ENCODE measurements at places on chromosomes 6 and 20. TPM values are rescaled to one million over a fixed set of nuclear protein-coding genes. Genes with fewer than 3 reads are reported as not detected.

GRCh38 chr6:105746509-105746908, 339.6 kb upstream of the PRDM1 start:
- no peak for DNase-seq

- DNase-seq = no peak
Observed at GRCh38 chr6:12222405-12223366, 67.5 kb upstream of the EDN1 start.

GRCh38 chr6:42140032-42140431, 2.4 kb downstream of the C6orf132 start:
- no peak for DNase-seq

DNA sequence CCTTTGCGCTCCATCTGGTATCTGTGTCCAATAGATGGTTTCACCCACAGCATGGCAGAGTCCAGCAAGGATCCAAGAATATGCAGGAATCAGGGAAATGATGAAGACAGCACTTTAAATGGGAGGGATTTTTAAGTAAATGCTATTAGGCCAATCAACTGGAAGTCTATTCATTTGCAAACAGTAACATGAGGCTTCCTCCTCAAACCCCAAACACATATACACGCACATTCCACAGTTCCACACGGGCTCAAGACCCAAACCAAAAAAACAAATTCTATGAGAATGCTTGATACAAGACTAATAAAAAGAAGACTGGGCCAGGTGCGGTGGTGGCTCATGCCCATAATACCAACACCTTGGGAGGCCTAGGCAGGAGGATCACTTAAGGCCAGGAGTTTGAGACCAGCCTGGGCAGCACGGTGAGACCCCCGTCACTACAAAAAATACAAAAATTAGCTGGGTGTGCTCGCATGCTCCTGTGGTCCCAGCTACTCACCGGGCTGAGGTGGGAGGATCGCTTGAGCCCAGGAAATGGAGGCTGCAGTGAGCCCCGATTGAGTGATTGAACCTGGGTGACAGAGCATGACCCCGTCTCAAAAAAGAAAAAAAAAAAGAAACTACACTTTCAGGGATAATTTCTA, 21.9 kb upstream of the TFAP2C start:
- no peak for DNase-seq

GRCh38 chr6:48757661-48758060, 646.7 kb upstream of the PTCHD4 start:
- no peak for DNase-seq

GRCh38 chr6:26152226-26153101, 65.2 kb downstream of the HFE start:
- no peak for DNase-seq

GRCh38 chr6:5665173-5665572, 341.6 kb downstream of the NRN1 start:
- DNase-seq = no peak

DNA sequence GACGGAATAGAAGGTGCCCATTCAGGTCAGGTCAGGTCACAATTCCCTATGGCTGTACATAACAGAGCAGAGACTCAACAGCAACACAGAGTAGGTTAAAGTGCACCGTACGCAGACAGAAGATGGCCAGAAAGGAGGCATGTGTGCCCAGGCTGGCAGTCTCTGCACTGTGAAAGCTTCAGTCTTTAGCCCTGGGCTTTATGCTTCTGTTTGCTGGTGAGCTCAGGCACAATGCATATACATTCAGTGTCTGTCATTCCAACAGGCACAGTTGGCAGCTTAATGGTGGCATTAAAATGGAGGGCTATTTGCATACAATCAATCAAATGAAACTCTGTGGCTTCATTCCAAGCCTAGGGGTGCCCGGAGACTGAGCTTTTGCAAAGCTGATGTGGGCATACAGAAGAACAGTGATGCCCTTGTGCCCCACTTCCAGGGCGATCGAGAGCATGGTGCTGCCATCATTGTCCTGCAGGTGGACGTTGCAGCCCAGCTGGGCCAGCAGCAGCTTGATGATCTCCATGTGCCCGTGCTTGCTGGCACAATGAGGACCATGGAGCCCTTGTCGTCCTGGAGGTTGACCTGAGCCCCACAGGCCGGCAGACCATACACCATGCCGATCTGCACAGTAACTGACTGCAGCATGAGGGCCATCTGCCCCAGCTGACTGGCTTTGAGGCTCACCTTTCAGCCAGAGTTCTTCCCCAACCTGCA, 22.4 kb downstream of the TRMT6 start:
- no peak for DNase-seq

- no peak for DNase-seq
Observed at GRCh38 chr6:6716998-6717763, 128.7 kb downstream of the LY86 start.

DNA sequence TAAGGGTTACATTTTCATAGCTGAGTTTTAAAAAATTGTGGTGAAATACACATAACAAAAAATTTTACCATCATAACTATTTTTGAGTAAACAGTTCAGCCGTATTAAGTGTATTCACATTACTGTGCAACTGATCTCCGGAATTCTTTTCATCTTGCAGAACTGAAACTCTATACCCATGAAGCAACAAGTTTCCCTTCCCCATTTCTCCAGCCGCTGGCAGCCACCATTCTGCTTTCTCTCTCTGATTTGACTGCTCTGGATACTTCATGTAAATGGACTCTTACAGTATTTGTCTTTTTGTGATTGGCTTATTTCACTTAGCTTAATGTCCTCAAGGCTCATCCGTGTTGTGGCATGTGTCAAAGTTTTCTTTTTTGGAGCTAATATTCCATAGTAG, 341.6 kb downstream of the QKI start:
- no peak for DNase-seq

DNA sequence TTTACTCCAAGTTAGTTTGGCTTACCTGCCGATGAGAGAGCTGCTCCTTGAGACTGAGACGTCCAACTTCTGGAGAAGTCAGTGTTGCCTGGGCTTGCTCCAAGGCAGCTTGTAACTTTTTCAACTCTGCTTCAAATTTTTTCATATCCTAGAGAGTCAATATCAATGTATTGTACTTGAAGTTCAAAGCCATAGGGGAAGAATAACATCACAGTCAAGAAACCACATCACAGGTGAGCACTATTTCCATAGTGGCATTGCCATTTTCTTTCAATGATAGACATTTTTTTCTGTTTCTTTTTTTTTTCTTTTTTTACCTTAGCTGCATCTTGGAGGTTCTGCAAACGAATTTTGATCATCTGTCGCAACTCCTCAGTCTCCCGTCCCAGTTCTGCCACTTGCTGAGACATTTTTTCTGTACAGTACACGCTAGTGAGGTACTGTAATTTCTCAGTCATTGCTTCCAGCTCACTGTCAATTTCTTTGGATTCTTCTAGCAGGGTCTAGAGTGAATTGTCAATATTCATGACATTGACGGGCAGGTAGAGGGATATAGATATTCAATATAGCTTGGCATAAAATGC, 326.7 kb downstream of the SYNE1 start:
- DNase-seq = no peak

GRCh38 chr20:30376767-30377658, 880.5 kb upstream of the DEFB115 start:
- peak; percentile 90 for DNase-seq

PTPRK gene
- total RNA-seq = 6.4 TPM

OPRM1 gene
- not detected for total RNA-seq

BTNL2 gene
- total RNA-seq = not detected

CDSN gene
- total RNA-seq = not detected

PGBD1 gene
- total RNA-seq = 5.9 TPM

NFATC2 gene
- total RNA-seq = 29.4 TPM
